ENCODE measurements at places on chromosomes 11 and 22.

- DNase-seq = no peak
Measured at GRCh38 chr11:8834379-8834778, 76.6 kb upstream of the AKIP1 start.

DNA sequence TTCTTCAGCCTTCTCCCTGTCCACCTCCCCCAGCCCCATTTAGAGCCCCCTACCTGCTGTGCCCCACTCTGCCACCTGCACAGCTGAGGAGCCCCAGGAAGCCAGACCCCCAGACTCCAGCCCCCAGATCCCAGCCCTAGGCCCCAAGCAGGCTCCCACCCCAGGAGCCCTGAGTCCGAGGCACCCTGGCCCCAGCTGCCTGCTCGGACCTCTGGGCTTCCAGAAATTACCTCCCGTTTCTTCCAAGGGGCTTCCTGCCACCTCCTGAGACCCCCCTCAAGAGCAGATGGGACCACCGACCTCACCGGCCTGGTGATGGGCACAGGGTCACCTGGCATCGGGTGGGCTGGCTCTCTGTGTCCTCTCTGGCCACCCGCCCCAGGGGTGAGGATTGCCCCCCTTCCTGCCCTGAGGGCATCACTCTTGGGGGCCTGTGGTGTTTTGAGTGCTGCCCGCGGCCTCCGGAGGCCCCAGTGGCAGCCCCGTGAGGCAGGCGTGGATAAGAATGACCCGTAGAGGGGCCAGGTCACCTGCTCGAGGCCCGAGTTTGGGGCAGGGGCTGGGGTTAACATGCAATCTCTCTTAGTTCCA lies 18.3 kb upstream of the TALDO1 start:
- peak; percentile 16 for DNase-seq

GRCh38 chr22:18133452-18133851 lies 16.5 kb upstream of the USP18 start:
- DNase-seq = no peak

DNA sequence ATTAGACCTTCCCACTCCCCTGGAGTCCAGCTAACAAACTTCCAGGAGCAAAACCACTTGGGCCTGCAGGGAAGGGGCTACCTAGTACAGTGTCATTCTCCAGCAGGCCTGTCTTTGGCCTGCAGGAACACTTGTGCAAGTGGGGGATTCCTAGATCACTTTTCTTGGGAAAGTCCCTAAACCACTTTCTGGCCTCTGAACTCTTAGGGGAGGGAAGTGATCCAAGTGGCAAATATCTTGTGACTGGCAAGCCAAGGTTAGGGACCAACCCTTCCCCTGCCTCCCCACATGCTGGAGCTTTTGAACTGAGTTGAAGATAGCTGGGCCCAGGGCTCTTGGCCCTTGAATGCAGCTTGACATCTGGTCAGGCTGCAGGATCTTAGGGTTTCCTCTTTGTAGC lies 17.2 kb downstream of the PPFIBP2 start:
- no peak for DNase-seq

DNA sequence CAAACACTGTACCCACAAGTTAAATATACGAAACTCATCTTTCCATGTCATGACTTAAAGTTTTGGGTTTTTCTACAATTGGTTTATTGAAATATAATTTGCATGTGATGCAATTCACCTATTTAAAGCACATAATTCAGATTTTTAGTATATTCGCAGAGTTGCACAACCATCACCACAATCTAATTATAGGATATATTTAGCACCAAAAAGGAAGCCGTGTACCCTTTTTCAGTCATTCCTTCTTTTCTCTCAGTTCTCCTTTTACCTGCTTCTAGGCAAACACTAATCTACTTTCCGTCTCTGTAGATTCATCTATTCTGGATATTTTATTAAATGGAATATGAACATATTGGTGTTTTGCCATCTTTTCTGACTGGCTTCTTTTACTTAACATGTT lies 1458.1 kb upstream of the TENM4 start:
- DNase-seq = no peak

DNA sequence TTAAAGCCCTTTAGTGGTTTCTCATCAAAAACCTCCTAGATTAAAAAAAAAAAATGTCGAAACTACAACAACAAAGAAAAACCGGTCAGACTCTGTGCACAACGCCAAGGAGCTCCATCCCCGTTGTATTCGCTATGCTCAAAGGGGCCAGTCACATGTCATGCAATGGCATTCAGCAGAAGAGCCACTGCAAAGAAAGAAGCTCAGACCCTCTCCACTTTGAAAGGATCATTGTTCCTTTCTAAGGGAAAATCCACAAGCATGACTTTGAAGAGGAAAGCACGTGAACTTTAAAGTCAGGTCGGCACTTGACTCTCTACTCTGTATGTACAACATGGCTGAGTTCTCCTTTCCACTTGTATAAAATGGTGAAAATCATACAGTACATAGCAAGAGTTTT lies 655.6 kb downstream of the ETS1 start:
- no peak for DNase-seq

DNA sequence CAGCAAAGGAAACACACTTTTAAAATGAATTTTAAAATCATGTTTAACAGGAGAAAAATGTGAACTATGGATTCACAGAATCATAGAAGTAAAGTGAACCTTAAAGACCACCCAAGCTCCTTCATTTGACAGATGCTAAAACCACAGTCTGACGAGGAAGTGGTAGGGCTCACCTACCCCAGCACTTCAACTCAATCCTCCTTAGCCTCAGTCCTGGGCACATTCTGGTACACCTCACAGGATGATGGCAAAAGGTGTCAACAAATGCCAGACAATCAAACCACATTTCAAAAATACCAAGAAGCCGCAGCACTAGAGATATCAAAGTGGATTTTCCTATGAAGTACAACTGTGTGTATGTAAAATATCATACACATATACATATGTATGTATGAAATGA lies 43.1 kb downstream of the PITPNB start:
- DNase-seq = no peak

DNA sequence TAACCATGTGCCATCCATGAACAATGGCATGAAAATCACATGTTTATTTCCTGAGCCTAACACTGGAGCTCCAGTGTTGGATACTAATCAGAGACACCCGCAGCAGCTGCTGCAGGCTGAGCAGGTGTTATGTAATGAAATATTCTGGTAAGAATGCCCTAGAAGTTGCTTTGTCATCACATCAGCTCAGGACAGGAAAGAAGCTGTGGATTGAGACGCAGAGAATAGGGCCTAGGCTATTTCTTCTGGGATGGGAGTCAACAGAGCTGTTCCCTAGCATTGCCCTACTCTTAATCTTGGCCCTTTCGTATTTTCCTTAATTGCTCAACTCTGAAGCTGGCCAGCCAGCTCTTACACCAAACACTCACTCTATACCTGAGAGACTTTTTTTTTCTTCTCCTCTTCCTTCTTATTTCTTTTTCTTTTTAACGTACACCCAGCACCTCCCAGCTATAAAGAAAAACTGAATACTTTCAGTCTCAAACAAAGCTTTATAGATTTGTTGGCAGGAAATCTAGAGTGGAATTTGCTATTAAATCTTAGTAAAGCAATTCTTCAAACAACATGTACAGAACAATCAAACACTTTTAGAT lies 31.9 kb downstream of the RASSF10 start:
- no peak for DNase-seq

DNA sequence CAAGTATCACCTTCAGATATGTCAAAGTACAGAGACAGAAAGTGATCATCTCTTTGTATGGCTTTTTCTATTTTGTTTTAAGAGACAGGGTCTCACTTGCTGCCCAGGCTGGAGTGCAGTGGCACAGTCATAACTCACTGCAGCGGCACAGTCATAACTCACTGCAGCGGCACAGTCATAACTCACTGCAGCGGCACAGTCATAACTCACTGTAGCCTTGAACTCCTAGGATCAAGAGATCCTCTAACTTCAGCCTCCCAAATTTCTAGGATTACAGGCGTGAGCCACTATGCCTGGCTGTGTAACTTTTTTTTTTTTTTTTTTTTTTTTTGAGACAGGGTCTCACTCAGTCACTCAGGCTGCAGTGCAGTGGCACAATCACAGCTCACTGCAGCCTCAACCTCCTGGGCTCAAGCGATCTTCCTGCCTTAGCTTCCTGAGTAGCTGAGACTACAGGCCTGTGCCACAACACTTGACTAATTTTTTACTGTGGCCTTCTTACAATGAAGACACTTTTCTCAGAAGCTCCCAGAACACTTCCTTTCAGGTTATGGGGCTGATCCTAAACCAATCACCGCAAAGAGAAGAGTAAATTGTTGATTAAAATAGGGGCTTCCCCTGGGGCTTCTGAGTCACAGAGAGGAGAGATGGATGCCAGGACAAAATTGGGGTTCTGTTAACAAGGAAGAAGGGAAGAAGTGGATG lies 9.0 kb upstream of the HIKESHI start:
- DNase-seq = peak; percentile 29

DNA sequence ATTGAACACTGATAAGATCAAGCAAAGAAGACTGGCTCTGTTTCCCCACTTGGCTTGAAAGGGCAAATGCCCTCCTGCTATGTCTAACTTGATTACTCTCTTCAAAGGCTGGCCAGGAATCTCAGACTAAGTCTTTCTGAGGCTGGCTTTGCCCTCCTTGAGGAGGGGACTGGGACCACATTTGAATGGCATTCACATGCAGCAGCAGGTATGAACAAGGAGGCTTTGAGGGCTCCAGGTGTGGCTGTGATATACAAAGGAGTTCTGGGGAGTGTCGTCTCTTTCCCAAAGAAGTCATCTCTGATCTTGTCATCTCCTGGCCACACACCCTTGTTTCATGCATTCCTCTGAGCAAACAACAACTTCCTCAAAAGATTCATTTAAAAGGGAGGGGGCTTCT lies 130.8 kb downstream of the ARL14EP start:
- no peak for DNase-seq

- peak; percentile 41 for DNase-seq
Measured at GRCh38 chr11:128830290-128831173, 36.6 kb downstream of the KCNJ1 start.

GRCh38 chr11:47189100-47189834 lies 3.0 kb upstream of the PACSIN3 start:
- no peak for DNase-seq

- no peak for DNase-seq
Measured at GRCh38 chr11:102809971-102810370, 12.0 kb upstream of the MMP1 start.

GRCh38 chr11:134228625-134229024 lies 4.2 kb downstream of the VPS26B start:
- DNase-seq = peak; percentile 72

- DNase-seq = no peak
Measured at GRCh38 chr11:36948460-36949127, 350.6 kb upstream of the RAG2 start.

GRCh38 chr22:49303781-49304461 lies 523.8 kb downstream of the BRD1 start:
- no peak for DNase-seq

- no peak for DNase-seq
Measured at GRCh38 chr11:17098658-17099057, 21.2 kb upstream of the RPS13 start.

DNA sequence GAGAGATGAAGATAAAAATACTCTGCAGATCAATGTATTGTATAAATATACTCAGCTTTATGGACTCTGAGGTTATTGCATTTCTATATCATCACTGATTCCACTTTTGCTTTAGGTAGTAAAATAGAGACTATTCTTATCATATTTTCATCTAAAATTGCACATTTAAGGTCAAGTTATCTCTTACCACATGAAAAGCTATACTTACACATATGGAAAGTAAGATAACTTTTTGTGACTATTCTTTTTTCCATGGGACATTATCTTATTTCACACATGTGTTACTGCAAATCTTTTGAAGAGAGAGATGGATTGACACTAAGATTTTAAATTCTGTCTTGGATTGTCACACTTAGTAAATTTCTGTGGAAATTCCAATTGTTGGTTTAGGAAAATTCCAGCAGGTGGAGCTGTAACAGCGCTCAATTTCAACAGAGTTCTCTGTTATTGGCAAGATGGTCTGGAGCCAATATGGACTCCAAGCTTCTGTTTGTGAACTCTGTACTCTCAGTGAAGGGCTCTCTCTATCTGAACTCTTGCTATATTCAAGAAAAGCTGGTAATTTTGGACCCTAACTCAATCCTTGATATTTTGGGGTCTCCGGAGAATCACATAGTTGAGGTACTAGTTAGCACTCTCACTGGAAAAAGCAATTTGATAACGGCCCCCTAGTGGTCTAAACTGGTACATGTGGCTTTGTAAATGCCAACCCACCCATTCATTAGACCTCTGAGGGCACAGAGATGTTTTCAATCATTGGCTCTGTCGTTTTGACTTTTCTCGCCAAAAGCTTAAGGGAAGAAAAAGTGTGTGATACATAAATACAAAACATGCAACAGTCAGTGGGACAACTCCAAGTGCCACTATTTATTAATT lies 429.7 kb downstream of the ETS1 start:
- peak; percentile 55 for DNase-seq

DNA sequence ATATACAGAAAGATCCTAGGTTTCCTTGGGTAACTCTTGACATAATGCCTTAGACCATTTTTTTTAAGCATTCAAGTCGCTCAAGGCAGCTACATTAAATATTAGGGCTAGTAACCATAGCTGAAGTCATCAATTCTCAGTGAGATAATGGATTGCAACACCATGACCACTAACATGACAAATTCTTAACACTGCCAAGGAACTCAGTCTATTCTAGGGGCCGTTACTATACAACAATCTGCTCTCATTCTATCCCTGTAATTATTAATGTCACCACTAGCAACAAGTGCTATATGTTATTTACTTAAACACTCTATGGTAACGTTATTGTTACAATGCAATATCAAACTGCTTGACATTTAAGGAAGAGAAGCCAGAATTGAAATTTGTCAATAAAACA lies 3.2 kb upstream of the STK33 start:
- no peak for DNase-seq

- DNase-seq = no peak
Measured at GRCh38 chr11:34288492-34288891, 69.3 kb downstream of the ABTB2 start.

GRCh38 chr11:69398529-69399492 lies 82.7 kb upstream of the LINC01488 start:
- no peak for DNase-seq

DNA sequence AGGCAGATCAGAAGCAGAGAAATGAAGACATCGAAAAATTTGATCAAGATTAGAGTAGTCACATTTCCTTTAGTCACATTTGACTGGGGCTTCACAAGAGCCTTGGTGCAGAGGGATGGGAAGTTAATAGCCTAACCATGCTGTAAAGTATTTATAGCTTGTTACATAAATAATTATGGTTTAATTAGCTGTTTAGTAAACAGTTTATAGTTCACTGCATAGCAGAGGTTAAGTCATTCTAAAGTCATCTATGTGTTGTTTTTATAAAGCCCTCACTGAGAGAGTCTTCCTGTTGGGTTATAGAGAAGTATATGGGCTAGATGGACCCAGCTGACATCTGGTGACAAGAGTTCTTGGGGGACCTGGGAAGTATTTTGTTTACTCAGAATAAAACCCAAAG lies 47.1 kb downstream of the INSC start:
- DNase-seq = no peak

GRCh38 chr11:92284107-92284506 lies 59.5 kb downstream of the FAT3 start:
- DNase-seq = no peak

GRCh38 chr22:38230108-38230825 lies 28.5 kb downstream of the MAFF start:
- peak; percentile 75 for DNase-seq
